ENCODE measurements at places on chromosomes 13 and 19.

DNA sequence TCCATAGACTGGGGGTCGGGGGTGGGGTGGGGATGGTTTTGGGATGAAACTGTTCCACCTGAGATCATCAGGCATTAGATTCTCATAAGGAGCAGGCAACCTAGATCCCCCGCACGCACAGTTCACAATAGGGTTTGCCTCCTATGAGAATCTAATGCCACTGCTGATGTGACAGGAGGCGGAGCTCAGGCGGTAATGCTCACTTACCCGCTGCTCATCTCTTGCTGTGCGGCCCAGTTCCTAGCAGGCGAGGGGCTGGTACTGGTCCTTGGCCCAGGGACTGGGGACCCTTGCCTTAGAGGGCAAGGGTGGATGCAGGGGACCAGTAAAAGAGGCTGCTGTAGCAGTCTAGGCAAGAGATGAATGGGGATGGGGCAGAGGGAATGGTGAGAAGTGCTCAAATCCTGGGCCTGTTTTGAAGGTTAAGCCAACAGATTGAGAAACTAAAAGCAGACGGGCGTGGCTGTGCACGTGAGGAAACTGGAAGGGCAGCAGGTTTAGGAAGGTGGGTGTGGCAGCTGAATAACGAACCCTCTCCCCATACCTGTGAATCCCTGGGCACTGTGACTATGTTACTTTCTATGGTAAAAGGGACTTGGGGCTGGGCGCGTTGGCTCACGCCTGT, 1.5 kb upstream of the ERICH4 start:
- no peak for DNase-seq

DNA sequence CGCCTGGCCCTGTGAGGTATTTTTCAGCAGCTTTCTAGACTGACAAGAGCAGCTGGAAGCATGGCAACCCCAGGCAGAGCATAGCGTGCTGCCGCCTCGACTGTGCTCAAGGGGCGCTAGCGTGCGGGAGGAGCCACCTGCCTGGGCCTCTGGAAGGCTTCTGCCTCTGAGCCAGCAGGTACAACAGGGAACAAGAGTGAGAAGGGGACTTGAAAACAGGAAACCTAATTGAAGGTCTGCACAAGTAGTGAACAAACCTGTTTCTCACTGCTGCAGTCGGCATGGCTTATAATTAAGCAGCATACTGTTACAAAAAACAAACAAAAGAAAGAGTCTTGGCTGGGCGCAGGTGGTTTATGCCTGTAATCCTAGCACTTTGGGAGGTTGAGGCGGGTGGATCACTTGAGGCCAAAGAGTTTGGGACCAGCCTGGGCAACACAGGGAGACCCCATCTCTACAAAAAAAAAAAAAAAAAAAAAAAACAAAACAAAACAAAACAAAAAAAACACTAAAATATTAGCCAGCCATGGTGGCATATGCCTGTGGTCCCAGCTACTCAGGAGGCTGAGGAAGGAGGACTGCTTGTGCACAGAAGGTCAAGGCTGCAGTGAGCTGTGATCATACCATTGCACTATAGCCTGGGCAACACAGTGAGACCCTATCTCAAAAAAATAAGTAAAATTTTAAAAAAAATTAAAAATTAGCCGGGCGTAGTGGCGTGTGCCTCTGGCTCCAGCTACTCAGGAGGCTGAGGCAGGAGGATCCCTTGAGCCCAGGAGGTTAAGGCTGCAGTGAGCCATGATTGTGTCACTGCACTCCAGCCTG, 12.6 kb upstream of the GARRE1 start:
- DNase-seq = no peak

- DNase-seq = no peak
Observed at GRCh38 chr13:78609464-78610205, 6.3 kb upstream of the POU4F1 start.

- no peak for DNase-seq
Observed at GRCh38 chr19:14085309-14085995, at the start of gene C19orf67. C19orf67 (minus strand) TSS chr19:14085783; CDS start chr19:14085627, 156 bp downstream.

DNA sequence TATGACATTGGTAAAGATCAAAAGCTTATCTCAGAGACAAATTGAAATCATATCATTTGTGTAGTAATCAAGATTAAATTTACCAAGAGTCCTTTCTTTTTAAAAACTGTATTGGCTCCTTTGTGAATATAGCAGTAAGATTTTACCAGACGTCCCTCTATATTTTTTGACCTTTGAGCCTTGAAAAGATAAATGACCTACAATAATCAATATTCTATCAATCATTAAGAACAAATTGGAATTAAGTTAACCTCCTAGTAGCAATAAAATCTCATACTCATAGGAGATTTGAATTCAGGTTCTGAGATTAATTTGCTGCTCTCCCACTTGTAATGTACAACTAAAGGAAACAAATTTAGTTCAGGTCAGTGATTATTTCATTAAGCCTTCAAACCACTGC, 78.3 kb downstream of the FGF14 start:
- DNase-seq = no peak

DNA sequence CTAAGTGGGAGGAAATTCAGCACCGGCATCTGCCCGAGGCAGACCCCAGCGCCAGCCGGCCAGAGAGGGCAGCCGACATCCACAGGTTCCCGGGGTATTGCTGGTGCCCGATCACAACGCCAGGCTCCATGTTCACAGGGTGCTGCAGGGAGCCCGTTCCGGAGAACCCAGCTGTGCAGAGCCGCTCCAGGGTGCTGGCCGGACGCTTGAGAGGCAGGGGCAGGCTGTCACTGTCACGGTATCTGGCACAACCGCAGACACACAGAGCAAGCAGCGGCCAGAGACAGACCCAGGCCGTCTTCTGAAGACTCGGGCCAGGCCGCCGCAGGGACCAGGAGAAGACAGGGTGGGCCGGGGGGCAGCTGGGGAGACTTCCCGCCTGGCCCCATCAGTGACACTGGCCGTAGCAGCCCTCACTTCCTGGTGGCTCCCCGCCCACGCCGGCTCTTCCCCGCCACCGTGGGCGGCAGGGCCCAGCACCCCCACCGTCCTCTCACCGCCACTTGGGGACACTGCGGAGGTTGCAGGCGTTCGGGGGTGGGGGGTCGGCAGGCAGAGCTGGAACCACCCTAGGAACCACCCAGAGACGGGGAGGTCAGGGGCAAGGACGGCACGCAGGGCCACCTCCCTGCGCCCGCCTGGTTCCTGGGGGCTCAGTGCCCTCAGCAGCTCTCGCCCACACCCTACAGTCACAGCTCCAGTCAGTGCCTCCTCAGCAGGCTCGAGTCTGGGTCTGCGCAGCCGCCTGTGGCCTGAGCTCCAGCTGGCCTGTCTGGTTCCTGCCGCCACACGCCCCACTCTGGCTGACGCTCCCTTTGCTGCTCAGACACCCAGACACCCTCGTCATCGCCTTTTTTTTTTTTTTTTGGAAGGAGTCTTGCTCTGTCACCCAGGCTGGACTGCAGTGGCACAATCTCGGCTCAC, 3.8 kb downstream of the RNF126 start:
- no peak for DNase-seq

DNA sequence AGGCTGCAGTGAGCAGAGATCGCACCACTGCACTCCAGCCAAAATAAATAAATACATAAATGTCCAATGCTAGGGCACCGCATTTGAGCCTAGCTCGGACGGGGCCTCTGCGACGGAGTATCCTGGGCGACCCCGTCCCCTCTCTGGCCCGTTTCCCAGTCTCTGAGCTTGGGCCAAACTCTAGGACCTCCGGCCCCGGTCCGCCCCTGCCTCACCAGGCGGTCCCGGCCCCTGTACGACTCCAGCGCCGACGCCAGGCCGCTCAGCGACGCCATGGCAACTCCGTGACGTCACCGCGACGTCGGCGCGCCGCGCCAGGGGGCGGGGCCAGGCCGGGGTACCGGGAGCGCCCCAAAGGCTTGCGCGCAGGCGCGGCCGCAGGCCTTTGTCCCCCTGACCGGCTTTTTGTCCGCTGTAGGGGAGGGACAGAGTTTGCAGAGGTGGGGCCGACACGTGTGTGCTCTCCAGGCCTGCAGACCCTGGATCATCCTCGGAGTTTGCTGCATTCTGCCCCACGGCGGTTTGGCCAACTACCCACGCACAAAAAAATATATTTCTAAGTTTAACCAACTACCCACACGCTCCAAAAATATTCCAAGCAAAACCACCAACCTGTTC, at the start of gene PEX11G:
PEX11G (minus strand) TSS at position 300 of the 618 bp plus-strand sequence; CDS start at position 275, 25 bp downstream.
- peak; percentile 84 for DNase-seq
